Stimulated activated CD8-positive, alpha-beta memory T cell treated with anti-CD3 and anti-CD28 coated beads, Interleukin-7, amount 100 ng/mL, for 1 hour (primary cell): ENCODE measurements at places on chromosomes 4 and X.

DNA sequence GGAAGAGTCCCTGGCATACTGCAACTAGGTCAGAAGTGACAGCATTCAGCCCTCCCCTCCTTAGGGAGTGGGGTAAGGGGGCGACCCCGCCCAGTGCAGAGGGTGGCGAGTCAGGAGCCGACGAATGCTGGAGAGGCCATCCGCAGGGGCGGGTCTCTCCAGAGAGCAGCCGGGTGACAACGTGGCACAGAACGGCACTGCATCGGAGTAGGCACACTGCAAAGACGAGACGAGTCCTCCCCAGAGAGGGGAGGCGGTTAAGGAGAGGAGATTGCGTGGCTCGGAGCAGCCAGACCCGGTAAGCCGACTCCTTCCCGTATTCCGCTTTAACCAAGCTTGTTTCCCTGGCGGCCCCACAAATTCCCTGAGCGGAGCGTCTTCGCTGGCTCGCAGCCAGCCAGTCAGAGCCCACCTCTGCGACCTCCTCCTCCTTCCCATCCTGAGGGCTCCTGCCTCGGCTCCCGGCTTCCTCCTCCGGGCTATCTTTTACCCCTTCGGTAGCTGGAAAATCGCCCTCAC, 54.9 kb downstream of the LINC00632 start:
- DNase-seq: no peak

- no peak for DNase-seq
These were observed 225.2 kb upstream of the ZFP42 start for GRCh38 chr4:187770345-187770744.

- DNase-seq: no peak
These were observed 518.8 kb upstream of the FTHL17 start for GRCh38 chrX:31590581-31591114.

DNA sequence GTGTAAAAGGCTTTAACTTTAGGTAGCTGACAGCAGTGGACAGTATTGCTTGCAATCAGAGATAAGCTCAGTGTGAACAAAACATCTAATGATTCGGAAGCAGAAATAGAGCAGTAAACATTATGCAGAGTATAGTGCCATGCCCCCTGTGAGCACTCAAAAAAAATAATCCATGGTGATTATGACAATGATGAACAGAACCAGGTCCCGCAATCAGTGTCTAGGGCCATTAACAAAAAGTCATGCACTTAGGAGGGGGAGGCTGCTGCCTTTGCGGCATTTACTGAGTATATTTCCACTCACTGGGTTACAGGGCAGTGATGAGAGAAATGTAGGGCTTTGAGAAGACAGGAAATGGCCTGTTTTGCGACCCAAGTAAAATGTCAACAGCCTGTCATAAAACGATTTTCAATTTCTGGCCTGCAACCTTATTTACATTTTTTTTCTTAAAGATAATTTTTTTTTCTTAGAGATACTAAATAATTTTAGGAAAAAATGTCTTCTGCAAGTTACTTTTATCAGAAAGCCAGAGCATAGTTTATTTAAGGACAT, 27.3 kb upstream of the NEIL3 start:
- DNase-seq: no peak

GRCh38 chr4:156098805-156099204, 145.1 kb upstream of the CTSO start:
- DNase-seq: no peak

DNA sequence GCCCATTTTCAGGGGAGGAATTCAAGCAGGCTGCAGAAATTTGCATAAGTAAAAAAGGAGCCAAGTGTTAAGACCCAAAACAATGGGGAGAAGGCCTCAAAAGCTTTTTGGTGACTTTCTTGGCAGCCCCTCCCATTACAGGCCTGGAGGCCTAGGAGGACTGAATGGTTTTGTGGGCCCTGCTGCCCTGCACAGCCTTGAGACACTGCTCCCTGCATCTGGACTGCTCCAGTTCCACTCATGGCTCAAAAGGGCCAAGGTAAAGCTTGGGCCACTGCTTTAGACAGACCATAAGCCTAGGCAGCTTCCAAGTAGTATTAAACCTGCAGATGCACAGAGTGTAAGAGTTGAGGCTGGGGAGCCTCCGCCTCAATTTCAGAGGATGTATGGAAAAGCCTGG, 501.6 kb downstream of the MID1IP1 start:
- DNase-seq: no peak

DNA sequence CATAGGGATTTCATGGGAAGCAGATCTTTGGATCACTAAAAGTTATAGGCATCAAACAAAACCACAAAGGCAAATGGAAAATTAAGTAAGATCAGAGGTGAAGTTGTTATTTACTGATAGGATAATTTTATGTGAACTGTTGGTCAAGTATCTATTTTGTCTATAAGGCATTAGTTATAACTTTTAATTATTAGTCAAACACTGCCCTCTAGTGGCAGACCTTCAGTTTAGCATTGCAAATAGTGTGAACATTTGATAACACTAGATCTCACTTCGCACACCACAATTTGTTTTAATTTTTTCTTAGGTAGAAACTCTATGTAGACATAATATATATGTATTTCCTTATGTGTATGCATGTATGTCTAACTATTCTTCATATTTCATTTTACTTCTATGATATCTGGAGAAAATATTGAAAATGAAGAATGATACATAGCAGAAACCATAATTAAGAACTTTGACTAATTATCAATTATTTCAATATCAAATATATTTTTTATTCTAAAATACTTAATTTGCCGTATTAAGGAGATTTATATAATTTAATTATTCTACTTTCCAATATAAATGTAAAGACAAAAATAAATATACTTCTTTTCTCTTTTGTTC, 214.5 kb upstream of the TACR3 start:
- DNase-seq: no peak
